ENCODE measurements at places on chromosomes 11 and 22.

- DNase-seq, result no peak
Observed at GRCh38 chr22:48654492-48654891, 1173.2 kb downstream of the BRD1 start.

DNA sequence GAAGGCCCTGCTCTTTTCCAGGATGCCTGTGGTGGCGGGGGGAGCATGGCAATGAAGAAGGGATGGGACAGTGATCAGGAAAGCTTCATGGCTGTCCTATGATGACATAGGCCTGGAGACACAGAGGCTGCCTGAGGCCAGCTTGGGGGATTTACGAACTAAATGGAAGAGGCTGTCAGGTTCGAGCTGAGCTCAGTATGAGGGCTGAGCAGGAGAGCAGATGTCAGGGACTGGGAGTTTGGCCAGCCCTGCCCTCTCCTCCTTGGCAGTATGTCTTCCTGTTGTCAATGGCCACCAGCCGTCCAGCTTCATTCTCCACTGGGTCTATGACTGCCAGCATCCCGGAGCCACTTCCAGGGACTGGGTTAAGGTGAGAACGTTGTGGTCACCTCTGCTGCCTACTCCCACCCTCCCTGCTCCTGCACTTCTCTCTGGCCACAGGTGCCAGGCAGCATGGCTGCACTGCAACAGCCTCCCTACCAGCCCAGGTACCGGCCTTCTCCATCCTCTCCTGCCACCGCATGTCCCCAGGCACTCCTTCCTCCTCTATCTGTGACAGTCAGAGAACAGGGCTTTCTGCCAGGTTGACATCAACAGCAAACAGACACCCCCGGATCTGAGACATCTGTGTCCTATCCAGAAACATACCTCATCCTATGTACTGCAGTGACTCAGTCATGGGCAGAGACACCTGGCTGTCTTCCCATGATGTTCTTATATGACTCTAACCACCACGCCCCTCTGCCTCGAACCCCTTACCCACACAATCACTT, 75.1 kb downstream of the KIRREL3 start:
- no peak for DNase-seq

DNA sequence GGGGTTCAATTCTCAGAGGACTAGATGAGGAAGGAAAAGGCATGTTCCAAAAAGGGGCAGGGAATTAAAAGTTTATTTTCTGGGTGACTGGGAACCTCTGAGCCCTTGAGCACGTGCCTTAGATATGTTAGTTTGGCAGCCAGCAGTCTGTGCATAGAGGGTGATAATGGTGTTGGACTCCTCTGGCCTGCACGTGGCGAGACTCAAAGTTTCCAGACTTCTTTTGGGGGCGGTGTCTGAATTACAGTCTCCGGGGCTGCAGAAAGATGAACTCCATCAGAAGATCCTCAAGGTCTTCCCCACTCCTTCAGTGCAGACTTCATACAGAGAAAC, 861 bp upstream of the ZNRF3 start:
- DNase-seq, result peak; percentile 32

DNA sequence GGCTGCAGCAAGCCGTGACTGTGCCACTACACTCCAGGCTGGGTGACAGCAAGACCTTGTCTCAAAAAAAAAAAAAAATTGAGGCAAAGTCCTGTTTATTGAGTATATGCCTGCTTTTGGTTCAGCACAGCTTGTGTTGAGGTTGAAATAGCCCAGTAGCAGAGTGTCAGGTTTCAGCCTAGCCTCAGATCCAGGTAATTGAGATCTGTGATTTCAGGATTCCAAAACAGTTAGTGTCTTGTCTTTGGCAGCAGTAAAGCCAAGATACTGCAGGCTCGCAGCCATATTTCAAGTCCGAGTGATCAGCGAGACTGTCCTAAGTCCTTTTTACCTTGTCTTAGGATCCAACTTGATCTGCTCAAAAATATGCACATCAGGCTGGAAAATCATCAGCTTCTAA, 27.0 kb downstream of the CUL5 start:
- DNase-seq, result no peak

DNA sequence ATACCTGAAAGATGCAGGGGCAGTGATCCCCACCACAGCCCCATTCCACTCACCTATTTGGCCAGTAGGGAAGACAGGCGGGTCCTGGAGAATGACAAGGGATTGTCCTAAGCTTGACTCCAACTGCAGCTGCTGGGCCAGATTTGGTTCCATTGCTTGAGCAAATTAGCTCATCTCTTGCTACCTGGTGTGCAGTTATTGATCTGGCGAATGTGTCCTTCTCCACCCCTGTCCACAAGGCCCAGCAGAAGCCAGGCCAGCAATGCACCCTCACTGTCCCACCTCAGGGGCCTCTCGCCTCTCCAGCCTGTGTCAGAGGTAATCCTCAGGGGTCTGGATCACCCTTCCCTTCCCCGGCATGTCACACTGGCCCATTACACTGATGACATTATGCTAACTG, 23.3 kb downstream of the TSPAN32 start:
- DNase-seq, result no peak

GRCh38 chr11:78845496-78845895, 270.8 kb upstream of the NARS2 start:
- DNase-seq, result no peak

GRCh38 chr11:78200061-78200460, 11.3 kb downstream of the USP35 start:
- DNase-seq, result no peak

- DNase-seq, result no peak
Observed at GRCh38 chr11:7564803-7565202, 51.0 kb downstream of the PPFIBP2 start.

DNA sequence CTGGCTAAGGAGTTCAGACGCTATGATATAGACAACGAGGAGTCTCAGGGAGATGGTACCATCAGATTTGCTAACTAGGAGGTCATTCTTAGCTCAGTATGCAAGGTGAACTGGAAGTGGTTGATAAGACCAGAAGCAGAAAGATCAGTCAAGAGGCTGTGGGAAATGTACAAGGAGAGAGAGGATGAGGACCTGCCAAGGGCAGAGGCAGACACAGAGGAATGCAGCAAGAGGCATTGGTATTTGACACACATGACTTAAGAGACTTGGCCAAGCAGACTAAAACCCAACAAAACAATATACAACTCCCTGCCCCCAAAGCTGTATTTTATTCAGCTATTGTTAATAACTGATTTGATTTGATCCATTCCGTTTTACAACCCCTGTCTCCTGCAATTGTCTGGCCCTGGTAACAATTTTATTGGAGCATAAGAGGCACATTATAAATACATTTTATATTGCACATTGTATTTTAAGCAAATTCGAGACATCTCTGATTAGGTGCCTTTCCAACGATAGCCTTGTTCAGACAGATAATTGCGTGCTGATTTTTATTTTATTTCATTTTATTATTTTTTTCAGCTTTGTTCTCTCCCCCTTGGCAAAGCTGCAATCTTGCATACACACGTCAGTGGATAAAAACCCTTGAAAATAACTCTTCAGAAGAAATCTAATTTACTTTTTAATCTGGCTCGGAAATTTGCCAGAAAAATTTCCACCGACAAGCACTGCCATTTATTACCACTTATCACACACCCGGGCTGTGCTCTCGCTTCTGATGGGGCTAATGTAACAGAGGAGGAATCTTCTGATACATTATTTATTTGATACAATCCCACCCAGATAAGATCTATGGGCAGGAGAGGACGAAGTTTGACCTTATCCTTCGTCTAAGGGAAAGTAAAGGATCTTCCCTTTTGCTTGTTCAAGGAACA, 237.8 kb downstream of the NXPE2 start:
- DNase-seq, result no peak

GRCh38 chr11:30855383-30856006, 269.3 kb upstream of the MPPED2 start:
- no peak for DNase-seq

DNA sequence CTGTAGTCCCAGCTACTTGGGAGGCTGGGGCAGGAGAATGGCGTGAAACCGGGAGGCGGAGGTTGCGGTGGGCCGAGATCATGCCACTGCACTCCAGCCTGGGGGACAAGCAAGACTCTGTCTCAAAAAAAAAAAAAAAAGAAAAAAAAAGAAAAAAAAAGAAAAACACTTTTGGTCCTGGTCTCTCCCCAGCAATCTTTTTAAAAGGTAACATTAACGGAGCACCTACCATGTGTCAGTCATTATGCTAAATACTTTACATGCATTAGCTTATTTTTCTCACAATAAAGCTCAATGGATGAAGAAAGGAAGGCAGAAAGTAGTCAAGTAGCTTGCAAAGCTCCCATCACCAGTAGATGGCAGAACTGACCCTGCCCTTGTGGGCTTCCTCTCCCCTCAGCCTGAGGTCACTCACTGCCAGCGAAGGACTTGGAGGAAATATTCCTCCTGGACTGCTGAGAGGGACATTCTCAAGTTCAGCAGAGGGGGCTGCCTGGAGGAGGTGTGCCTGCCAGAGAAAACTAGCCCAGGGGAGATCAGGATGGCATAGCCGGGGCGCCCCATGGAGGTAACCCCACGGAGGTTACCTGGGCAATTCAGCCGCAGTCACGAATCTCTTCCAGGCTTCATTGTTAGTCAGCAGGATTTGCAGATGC, 15.5 kb downstream of the APOL3 start:
- peak; percentile 39 for DNase-seq

GRCh38 chr11:14542324-14542723, 22.1 kb upstream of the PSMA1 start:
- no peak for DNase-seq

GRCh38 chr11:61422226-61422625, 7.5 kb downstream of the CPSF7 start:
- DNase-seq, result no peak

Measured in activated CD4-positive, alpha-beta T cell treated with anti-CD3 and anti-CD28 coated beads for 48 hours (primary cell).